ENCODE measurements at places on chromosomes 6 and 20.

DNA sequence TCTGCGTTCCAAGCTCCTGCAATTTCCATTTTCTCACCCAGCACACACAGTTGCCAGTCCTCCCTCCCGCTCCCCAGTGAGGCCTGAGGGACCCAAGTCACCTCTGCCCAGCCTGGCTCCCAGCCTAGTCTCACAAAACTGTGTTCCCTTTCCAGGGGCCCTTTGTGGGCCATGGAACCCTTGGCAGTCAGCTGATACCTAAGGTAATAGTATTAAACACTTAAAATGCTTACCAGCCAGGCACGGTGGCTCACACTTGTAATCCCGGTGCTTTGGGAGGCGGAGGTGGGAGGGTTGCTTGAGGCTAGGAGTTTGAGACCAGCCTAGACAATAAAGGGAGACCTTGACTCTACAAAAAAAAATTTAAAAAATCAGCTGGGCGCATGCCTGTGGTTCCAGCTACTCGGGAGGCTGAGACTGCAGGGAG lies 3.2 kb upstream of the RBM38 start:
- DNase-seq, result no peak

DNA sequence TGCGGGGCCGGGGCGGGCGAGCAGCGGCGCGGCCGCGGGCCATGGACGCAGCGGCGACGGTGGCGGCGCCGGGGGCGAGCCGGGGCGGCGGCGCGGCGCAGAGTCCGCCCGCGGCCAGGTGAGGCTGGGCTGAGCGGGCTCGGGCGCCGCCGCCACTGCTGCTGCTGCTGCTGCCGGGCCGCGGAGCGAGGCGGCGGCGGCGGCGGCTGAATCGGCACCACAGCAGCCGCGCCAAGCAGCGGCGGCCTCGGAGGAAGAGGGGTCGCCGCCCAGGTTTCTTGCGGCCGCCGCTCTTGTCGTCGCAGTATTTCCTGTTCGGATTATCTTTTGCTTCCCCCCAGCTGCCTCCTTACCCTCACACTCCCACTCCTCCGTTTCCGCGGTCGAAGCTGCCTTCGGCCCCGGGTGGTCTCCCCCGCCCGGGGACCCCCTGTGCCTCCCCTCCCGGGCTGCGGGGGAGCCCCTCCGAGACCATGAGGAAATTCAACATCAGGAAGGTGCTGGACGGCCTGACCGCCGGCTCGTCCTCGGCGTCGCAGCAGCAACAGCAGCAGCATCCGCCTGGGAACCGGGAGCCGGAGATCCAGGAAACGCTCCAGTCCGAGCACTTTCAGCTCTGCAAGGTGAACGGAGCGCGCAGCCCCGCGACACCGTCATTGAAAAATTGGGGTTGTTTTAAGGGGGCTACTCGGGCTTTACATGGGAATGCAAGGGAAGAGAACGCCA lies at the start of gene STXBP5:
Gene STXBP5, plus strand, starts transcription at position 358 of the 726 bp plus-strand sequence. Its CDS starts 116 bp downstream, at position 474.
- peak; percentile 56 for DNase-seq

GRCh38 chr20:33657704-33658095 lies 4.4 kb upstream of the C20orf144 start:
- DNase-seq, result no peak

- no peak for DNase-seq
These were observed 162.0 kb upstream of the SOX4 start for GRCh38 chr6:21431526-21431925.

GRCh38 chr20:21509597-21510371 lies 4.1 kb downstream of the NKX2-2 start:
- DNase-seq, result no peak

DNA sequence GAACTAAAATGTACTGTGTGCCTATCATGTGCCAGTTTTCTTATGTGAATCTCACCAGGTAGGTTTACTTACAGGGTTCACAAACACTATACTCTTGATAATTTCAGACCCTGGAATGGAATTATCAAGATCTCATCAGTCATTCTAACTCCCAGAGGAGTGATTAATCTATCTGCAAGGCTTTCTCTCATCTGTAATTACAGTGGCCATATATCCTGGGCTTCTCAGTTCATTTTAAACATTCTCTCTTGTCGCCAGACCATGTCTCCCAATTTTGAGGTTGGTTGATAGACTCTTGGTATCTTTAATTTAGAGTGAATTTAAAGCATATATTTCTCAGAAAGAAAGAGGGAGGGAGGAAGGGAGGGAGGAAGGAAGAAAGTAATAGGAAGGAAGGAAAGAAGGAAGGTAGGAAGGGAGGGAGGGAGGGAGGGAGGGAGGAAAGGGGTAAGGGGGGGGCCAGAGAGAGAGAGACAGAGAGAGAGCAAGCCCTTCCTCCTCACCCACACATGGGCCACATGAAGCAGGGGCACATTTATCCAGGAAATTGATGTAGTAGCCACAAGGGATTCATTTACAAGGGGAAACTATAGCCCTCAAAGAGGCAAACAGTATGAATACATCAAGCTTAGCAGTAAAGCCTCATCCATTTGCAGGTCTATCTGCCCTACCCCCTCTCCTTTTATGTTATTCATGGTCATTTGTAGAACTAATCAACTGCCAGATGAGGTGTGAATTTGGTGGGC lies 25.8 kb upstream of the NRSN1 start:
- DNase-seq, result no peak

GRCh38 chr20:43559147-43559987 lies 540 bp downstream of the SGK2 start:
- no peak for DNase-seq

- DNase-seq, result no peak
These were observed 337.7 kb upstream of the PRND start for GRCh38 chr20:4383961-4384360.

GRCh38 chr20:58618351-58619076 lies 32.6 kb upstream of the STX16 start:
- DNase-seq, result no peak

- no peak for DNase-seq
These were observed 133.7 kb upstream of the SPACA1 start for GRCh38 chr6:87913974-87914373.

DNA sequence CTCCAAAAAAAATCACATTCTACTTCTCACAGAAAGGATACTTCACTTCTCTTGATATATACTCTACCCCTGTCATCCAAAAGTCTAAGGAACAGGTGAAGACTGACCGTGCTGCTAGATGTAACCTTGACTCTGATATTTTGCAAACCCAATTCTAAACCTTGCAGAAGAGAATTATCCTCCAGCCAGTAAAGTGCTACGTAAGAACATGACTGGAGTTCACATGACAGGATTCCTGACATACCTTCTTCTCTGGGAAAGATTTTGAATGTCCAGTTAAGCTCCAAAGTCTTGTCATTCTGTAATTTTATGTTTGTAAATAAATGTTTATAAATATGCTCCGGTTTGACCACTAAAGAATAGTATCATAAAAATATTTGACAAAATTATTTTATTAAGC lies 35.8 kb downstream of the BTBD9 start:
- DNase-seq, result no peak

DNA sequence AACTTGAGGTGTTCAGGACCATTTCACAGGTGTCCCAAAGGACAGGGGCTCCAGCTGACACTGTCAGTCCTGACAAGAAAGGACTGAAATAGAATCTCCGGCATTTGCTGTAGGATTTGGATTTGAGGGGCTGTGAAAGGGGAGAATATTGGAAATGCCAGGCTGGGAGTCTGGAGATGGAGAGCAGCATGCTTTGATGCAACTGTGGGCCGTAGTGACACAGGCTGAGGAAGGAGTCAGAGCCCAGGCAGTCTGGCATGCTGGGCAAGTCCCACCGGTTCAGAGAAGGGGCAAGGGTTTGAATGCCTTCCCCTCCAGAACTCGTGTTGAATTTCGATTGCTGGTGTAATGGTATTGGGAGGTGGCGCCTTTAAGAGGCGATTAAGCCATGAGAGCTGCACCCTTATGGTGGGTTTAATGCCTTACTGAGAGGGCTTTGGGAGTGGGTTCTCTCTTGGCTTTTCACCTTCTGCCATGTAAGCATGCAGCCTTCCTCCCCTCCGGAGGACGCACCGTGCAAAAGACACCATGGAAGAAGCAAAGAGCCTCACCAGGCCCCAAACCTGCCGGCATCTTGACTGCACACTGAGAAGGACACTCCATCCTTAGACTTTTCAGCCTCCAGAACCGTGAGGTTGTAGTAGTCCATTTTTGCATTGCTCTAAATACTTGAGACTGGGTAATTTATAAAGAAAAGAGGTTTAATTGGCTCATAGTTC lies 9.4 kb upstream of the PYGB start:
- no peak for DNase-seq

DNA sequence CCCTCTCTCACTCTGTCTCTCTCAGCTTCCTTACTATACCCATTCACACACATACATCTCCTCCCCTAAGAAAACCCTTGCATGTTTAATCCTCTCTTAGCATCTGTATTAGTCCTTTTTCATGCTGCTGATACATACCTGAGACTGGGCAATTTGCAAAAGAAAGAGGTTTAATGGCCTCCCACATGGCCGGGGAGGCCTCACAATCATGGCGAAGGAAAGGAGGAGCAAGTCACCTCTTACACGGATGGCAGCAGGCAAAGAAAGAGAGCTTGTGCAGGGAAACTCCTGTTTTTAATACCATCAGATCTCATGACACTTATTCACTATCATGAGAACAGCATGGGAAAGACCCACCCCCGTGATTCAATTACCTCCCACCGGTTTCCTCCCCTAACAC lies 398.5 kb upstream of the SASH1 start:
- DNase-seq, result no peak

GRCh38 chr6:149815788-149816187 lies 48.4 kb downstream of the LRP11 start:
- no peak for DNase-seq

GRCh38 chr6:134539865-134540323 lies 222.0 kb upstream of the SGK1 start:
- DNase-seq, result no peak

GRCh38 chr6:65448866-65449265 lies 258.2 kb downstream of the EYS start:
- DNase-seq, result no peak

- DNase-seq, result no peak
These were observed 130.9 kb upstream of the DEFB112 start for GRCh38 chr6:50180646-50181045.

- no peak for DNase-seq
These were observed 96.2 kb downstream of the RTN4IP1 start for GRCh38 chr6:106533054-106533453.

DNA sequence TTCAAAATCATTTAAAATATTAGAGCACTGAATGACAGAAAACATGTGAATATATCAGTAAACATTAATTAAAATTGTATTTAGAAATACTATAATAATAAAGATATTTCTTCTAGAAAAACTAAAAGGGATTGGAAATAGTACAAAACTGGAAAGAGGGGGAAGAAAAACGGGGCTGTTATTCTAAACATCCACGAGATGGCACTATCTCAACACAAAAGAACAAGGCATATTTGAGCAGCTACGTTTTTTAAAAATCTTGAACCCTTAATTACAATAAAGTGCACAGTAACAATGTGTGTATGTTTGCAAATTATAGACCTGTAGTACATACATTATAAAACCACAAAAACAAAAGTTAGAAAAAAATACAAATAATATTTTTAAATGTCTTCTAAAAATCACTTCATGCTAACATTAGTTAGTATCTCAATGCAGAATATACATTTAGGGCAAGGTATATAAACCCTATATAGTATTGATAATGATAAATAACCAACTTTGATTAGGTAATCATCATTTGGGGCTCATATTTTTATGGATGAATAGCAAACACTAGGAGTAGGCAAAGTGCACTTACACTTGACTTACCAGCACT lies 42.5 kb upstream of the PNISR start:
- DNase-seq, result no peak

- DNase-seq, result no peak
These were observed 3.2 kb upstream of the BPIFA2 start for GRCh38 chr20:33164763-33165095.

DNA sequence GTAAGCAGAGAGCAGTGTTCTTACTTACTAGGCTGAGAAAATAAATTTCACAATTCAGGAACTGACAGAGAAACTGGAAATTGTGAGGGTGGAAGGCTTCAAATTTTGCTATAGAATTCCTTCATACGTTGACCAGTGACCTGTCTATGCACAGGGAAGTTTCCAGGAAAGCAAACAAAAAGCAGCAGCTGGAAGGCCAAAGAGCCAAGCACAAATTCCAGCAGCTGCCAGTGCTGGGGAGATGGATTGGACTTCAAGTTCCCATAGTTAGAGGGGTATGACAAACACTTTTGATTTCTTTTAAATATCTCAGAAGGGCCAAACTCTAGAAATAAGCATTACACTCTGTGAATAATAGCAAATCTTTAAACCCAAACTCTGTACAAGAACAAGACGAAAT lies 299.1 kb upstream of the KCNQ5 start:
- no peak for DNase-seq

DNA sequence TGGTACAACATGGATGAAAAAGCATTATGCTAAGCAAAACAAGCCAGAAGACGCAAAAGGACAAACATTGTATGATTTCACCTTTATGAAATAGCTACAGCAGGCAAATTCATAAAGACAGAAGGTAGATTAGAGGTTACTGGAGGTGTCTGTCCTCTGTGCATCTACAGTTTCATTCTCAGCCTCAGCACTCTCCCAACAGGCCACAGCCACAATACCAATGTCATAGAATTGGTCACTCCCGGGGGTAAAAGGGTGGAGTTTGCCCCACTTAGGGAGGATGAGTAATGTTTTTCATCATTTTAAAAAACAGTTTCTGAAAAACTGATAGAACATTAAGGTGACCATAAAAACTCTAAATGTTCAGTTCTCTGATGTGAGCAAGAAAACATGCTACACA lies 17.2 kb upstream of the TMX4 start:
- DNase-seq, result no peak

- no peak for DNase-seq
These were observed 27.9 kb downstream of the GCLC start for GRCh38 chr6:53517021-53517420.

- DNase-seq, result no peak
These were observed 64.4 kb downstream of the TULP4 start for GRCh38 chr6:158376631-158377081.

- peak; percentile 70 for DNase-seq
These were observed 603.2 kb downstream of the RNF144B start for GRCh38 chr6:18990059-18990978.

DNA sequence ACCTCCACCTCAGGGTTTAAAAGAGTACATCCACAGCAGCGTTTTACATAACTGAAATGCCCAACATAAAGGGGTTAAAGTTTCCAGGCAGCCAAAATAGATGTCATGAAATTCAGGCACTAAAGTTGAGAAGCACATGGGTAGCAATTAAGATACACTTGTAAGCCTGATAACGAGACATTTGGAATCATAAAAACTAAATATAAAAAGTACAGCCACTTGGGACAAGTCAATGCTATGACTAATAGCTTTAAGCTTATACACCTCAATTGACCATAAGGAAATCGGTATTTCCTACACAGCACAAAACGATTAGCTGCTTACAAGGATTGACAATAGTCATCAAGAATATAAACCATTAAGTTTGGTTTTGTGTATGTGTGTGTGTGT lies 11.8 kb downstream of the LOC128125822 start:
- DNase-seq, result no peak
